NCI-H146 (cell line): ENCODE measurements at places on chromosomes 5 and 9.

DNA sequence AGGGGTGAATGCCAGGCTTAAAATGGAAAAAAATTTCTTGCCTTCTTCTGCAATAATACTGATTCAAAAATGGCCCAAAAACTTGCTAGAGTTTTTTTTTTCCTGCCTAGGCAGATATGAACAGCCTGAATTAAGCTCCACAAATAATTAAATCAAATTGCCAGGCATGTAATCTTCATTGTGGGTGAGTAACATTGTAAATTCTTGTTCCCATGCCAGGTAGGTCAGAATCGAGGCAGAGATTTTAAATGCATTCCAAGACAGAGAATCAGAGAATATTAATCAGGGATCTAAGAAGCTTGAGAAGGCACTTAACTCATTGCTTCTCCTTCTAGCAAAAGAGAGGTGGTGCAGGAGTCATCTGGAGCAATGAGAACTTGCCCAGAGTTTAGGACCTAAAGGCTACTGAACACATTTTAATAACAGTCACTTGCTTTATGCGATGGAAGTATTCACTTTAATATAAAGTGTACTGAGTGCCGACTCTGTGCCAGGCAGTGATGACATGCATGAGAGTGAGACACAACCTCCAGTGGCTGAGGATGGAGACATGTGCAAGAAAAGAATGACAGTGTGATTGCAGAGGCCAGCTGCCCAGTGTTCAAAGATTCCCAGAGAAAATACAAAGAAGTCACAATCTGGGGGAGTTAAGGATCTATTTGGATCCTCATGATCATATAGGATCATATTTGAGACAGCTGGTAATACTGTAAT, 102.3 kb downstream of the APBA1 start:
- no peak for DNase-seq

DNA sequence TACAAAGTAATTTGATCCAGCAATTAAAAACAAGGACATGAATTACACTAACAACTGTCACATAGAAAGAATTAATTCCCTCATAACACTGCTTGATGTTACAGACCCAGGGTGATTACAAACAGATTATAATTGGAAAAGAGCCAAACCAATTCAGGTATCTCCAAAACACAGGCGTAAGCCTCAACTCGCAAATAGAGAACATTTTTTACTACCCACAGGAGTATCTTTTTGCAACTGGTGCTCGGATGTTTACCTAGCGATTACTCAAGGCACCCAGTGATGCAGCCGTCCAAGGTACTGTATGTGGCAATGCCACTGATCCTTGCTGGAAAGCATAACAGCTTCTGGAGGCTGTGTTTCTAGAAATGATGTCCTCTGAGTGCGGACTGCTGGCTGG, 386.1 kb upstream of the KIF2A start:
- peak; percentile 21 for DNase-seq

DNA sequence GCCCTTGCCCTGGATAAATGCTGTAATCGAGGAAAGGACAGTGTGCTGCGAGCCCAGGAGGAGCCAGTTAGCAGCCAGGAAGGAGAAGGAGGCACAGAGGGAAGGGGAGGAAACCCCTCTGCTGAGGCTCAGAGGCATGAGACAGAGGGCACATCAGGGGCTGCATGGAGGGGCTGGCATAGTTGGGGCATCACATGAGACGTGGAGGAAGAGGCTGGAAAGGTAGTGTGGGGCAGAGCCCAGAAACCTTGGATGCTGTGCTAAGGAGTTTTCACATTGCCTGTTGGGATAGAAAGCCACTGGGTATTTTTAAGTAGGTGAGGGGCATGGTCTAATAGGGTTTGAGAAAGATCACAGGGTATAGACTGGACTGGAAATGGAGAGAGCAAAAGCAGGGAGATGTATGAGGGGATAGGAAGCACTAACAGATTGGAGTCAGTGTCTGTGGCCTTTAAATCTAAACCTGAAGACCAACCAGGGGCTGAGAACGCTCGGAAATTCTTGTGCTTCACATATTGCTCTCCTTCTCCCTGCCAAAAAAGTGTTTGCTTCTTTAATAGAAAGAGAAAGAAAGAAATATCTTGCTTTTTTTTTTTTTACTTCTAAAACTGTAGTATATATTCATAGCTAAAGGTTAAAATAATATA, 33.0 kb upstream of the ANGPTL2 start:
- DNase-seq, result no peak

DNA sequence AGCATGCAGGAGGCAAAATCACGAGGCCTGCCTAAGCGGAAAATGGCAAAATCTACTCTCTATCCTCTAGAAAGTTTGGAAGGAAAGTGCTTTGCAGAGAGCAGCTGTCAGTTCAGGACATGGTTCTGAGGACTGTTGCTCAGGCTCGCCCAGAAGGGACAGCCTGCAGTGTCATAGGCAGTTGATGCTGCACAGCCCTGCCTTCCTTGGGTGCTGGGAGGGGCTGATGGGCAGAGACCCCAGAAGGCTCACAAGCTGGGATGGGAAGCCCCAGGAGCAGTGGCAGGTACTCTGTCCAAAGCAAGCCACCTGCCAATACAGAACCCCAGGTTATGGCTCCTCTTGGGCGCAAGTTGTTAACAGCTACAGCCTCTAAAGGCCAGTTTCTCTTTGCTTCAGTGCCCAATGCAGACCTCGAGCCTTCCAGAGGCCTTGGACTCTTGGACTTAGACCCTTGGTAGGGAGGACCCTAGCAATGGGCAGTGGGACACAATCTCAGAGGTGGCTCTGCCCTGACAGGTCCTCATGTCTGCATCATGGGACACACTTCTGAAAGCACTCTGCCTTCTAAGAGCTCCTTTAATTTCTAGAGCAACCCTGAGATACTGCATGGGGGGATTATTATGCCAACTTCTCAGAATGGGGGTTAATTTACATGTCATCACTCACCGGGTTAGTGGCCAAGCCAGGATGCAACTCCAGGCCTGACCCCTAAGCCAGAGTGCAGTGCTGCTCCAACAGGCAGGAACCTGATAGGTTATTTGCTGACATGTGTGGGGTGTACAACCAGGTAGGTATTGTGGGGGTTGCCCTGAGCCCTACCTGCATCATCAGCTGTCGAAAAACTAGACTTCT, 57.1 kb downstream of the MACROH2A1 start:
- DNase-seq, result no peak

GRCh38 chr9:79542735-79543620, 28.8 kb upstream of the TLE4 start:
- DNase-seq, result no peak

- DNase-seq, result no peak
These were observed 6.1 kb downstream of the IL12B start for GRCh38 chr5:159324102-159324755.

GRCh38 chr9:90442723-90443122, 199.9 kb downstream of the DIRAS2 start:
- DNase-seq, result peak; percentile 40

DNA sequence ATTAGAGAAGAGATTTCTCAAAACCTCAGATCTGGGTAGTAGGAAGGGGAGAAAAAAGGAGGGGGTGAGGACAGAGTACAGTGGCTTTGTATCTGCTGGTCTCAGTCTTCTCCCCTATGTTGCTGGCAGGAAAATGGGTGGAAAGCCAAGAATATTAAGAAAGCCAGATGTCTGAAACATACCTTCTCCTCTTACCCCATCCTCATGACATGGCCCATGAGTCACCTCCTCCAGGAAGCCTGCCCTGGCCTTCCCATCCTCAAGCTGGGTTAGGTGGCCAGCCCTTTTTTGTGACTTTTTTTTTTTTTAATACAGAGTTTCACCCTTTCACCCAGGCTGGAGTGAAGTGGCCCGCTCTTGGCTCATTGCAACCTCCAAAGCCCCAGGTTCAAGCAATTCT, 61.8 kb downstream of the ABCA1 start:
- DNase-seq, result no peak

DNA sequence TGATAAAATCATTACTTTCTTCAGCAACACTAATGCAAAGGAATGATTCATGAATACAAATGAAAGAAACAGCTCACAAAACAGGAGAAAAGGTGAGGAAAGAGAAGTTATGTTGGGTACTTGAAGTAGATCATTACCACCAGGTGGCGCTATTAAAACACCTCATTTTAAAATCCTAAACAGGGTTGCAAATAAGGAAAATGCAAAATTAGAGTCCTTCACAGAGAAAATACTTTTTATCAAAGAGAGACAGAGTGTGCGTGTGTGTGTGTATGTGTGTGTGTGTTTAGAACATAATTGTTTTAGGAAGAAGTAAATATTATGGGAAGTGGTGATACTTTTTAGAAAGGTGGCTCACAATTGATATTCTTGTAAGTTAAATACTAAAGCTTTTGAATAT, 49.5 kb upstream of the CD180 start:
- DNase-seq, result peak; percentile 54

GRCh38 chr5:139659695-139660101, 11.5 kb downstream of the CXXC5 start:
- DNase-seq, result no peak

DNA sequence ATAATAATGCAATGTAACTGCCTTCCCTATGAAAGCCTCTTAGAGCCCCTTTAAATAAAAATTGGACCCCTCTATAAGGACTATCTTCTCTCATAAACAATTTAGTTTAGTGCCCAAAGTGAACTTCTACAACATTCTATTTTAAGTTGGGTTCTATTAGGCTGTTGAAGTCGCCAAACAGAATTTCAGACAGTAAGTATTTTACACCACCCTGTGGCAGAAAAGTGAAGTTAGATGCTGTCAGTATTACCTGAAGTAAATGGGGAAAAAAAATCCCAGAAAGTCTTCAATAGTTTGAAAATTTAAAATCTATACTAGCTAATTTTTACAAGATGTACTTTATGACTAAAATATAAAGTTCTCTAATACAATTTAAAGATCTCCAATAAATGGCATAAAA, 29.5 kb downstream of the CAAP1 start:
- DNase-seq, result no peak
